ENCODE measurements at places on chromosomes 3 and 15. TPM values are rescaled to one million over a fixed set of nuclear protein-coding genes. Genes with fewer than 3 reads are reported as not detected.

GRCh38 chr3:116444819-116445310 is 422 bp downstream of the LSAMP start:
- no peak for DNase-seq

- DNase-seq, result no peak
Measured at GRCh38 chr3:133799794-133800585, 5.6 kb upstream of the SRPRB start.

TMEM158 gene
- polyA plus RNA-seq, result 7.8 TPM

GRCh38 chr3:82011336-82011735 is 249.9 kb upstream of the GBE1 start:
- no peak for DNase-seq

SPESP1 gene
- 3.4 TPM for polyA plus RNA-seq
